Tibial nerve (tissue), 4 donors: ENCODE measurements at places on chromosomes 4 and X. TPM values are rescaled to one million over a fixed set of nuclear protein-coding genes. Genes with fewer than 3 reads are reported as not detected.

Gene IL2
- total RNA-seq, result 0.98 TPM

Gene PFKFB1
- 5.0 TPM for total RNA-seq

Gene PLS3
- 60.9 TPM for total RNA-seq

GRCh38 chrX:87664381-87664780 lies 146.8 kb downstream of the KLHL4 start:
- no peaks in the 10 kb centered on the region for H3K27me3 ChIP-seq
- no peak overlapping the region for H3K27ac ChIP-seq
- no peaks in the 10 kb centered on the region for H3K4me1 ChIP-seq

Gene NDST4
- total RNA-seq, result 2.2 TPM

Gene EDNRA
- 19.0 TPM for total RNA-seq

Gene HSFX2
- not detected for total RNA-seq

Gene SHROOM2
- total RNA-seq, result 3.5 TPM

- no peak overlapping the region for H3K27ac ChIP-seq
- H3K36me3 ChIP-seq, result no peaks in the 10 kb centered on the region
- DNase-seq, result no peak
- H3K4me3 ChIP-seq, result no peak overlapping the region
These were observed 684.9 kb downstream of the TRAM1L1 start for GRCh38 chr4:116400480-116400879.

Gene ZDHHC15
- 3.1 TPM for total RNA-seq

- no peak for DNase-seq
- H3K4me3 ChIP-seq, result no peak overlapping the region
- no peak overlapping the region for H3K27ac ChIP-seq
- H3K36me3 ChIP-seq, result no peaks in the 10 kb centered on the region
- no peaks in the 10 kb centered on the region for H3K4me1 ChIP-seq
These were observed 50.9 kb downstream of the ABCG2 start for GRCh38 chr4:88107406-88108107.
